Left cardiac atrium (tissue), 4 donors: ENCODE measurements at places on chromosomes 3 and 15.

DNA sequence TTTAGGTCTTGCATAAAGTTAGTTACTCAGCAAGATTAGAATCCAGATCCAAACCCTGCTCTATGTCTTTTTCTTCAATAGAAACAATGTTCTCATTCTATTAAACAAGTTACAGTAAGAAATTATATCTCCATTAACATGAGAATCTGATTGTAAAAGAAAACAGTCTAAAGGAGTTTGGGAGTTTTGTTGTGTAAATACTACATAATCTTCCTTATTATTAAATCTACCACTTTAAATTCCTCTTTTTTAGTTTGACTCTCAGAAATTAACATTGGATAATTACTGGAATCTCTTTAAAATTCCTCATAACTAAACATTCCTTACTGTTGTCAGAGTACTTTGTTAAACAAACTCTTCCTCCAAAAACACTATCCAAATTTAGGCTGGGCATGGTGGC, 1.7 kb upstream of the GOLIM4 start:
- DNase-seq, result no peak

DNA sequence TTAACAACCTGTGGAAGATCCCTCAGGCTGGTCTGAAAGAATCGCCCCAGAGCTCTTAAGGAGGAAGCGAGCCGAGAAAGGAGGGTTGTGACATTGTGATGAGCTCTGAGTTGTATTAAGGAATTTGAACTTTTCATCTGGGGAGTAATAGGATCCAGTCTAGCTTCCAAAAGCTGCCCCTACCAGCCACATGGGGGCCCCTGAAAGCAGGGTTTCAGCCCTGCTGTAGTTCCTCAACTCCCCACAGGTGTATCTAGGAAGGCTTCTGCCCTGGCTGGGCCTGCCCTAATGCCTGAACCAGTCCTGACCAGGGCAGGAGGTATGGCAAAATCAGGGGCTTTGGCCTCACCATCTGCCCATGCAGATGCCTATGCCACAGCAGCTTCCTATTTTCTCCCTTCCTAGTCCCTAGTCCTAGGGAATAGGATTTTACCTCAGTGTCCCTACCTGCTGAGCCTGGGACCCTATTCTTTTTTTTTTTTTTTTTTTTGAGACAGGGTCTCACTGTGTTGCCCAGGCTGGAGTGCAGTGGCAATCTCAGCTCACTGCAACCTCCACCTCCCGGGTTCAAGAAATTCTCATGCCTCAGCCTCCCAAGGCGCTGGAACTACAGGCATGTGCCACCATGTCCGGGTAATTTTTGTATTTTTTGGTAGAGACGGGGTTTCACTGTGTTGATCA, 5.0 kb upstream of the AP3S2 start:
- no peak for DNase-seq

DNA sequence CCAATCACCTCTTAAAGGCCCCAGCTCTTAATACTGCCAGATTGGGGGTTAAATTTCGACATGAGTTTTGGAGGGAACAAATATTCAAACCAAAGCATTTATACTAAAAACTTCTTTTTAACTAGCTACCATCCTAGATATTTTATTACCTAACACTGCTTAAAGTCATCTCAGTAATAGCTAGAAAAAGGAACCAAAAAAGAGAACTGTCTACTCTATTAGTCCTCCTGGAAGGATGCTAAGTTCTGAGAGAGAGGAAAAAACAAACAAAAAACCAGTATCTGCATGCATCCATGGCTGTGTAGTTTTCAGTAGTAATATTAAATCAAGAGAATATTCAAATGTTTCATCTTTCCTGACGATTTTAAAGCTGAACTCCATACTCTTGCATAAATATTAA, 5.8 kb downstream of the CPOX start:
- DNase-seq, result no peak

- DNase-seq, result no peak
These were observed 239.9 kb downstream of the NFKBIZ start for GRCh38 chr3:102089239-102089638.

GRCh38 chr15:69551391-69552056, 98.9 kb downstream of the RPLP1 start:
- no peak for DNase-seq

DNA sequence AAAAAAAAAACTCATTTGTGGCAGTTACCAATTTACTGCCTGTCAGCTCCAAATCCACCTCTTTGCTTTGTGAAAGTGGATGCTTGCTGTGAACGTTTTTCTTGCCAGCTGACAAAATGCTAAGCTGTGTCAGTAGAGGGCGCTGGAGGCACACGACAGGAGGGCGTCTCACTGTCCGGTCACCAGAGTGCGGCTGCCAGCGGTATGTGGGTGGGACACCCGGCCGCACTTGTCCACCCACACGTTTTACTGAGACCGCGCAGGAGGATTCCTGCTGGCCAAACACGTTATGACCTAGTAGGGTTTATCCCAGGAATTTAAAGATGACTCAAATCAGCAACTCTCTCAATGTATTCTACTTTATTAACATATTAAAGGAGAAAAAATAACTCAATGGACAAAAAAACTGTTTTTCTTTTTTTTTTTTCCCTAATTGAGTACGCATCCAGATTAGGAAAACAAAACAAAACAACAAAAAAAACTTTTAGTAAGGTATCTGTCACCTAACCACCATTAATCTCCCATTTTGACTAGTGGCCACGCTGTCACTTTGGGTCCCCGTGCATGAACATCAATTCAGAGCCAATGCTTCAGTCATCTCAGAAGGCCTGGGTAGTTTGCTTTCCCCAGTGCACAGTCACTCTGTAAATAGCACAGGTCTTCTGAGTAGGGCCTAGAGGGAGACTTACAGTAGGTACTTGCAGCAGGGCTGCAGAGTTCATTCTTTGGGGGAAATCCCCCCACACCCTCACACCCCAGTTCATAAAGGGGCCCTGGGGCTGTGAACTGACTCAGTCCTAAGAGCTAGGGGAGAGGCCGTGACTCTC, 43.8 kb upstream of the RPL35A start:
- peak; percentile 91 for DNase-seq
